ENCODE measurements at places on chromosomes 5 and 9.

- DNase-seq, result no peak
These were observed 41.1 kb downstream of the PTPRD start for GRCh38 chr9:10571699-10572098.

GRCh38 chr5:73118391-73118973 is 1.9 kb upstream of the TMEM171 start:
- no peak for DNase-seq

DNA sequence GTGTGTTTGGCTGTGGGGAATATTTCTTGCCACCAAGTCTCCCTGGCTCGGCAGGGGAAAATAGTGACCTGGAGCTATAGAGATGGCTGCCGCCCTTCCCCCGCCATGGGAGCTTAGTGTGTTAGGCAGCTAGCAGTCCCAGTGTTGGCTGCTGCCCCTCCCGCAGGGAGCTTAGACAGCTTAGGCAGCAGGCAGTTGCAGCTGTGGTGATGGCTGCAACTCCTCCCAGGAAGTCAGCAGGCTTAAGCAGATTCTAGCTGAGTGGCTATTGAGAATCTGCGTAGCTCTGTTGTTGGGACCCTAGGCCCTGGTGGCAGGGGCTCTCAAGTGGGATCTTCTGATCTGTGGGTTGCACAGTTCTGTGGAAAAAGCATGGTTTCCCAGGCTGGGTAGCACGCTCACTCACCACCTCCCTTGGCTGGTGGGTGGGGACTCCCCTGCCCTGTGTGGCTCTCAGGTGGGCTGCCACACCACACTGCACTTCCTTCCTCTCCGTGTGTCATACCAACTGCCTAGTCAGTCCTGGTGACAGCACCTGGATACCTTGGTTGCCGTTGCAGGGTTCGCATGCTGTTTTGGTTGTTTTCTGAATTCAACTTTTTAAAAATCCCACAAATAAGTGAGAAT is 9.3 kb downstream of the OR1N2 start:
- peak; percentile 78 for DNase-seq

DNA sequence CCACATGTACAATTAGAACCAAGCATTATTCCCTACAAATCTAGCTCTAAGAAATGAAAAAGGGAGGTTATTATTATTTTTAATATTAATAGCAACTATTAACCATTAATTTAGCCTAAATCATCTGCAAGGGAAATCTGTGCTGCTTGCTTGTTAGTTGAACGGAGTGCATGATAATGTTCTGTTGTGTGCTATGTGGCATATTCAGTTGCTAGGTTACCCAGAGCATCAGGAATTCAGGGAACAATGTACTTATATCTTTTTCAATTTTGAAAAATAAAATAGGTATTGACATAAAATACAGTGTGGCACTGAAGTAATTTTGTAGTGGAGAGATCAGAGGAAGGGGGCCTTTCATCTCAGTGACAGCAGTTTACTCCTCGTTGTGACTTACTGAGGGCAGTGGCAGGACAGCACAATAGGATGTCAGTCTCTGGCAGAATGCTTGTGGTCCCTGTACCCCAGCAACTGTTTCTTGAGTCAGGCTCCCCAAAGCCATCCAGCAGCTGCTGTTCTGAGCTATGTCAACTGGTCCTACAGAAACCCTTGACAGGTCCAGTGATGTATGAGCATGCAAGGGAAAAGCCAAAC is 173.6 kb downstream of the TMEM161B start:
- no peak for DNase-seq

GRCh38 chr5:124908581-124909451 is 162.4 kb upstream of the ZNF608 start:
- DNase-seq, result no peak

- no peak for DNase-seq
These were observed 284.7 kb upstream of the IRX2 start for GRCh38 chr5:3036041-3036788.

- DNase-seq, result no peak
These were observed 10.3 kb downstream of the CNOT8 start for GRCh38 chr5:154868702-154869101.

GRCh38 chr5:139742173-139742903 is 53.3 kb upstream of the PSD2 start:
- no peak for DNase-seq

GRCh38 chr9:116309900-116310611 is 156.5 kb downstream of the PAPPA start:
- no peak for DNase-seq

DNA sequence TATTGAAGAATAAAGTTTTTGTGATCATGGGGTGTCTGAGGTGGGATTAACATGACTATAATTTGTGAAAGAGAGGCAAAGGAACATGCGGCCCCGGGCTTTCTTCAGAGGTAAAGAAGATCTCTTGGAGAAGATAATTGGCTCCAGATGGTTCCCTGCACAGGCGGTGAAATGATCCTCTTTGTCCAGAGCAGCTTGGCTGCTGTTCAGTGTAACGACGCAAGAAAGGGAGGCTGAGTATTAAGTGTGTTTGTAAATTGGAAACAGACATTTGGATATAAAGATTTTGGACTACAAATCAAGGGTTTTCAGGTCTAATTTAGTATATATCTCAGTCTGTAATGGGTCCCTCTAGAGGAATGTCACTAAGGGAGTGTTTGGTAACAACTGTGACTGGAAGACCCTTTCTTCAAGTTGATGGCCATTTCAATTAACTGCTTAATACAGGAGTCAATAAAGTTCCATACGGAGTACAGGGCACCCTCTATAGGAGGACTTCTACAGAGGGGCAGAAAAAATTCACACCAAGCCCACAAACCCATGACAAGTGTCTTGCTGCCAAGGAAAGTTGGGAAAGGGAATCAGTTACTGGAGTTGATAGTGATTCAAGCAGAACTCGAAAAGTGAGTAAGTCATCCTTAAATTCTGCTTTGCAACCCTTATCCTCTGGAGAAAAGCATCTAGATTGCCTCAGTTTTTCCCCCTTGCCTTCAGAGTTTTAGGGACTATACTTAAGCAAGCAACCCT is 4.1 kb downstream of the EQTN start:
- no peak for DNase-seq

DNA sequence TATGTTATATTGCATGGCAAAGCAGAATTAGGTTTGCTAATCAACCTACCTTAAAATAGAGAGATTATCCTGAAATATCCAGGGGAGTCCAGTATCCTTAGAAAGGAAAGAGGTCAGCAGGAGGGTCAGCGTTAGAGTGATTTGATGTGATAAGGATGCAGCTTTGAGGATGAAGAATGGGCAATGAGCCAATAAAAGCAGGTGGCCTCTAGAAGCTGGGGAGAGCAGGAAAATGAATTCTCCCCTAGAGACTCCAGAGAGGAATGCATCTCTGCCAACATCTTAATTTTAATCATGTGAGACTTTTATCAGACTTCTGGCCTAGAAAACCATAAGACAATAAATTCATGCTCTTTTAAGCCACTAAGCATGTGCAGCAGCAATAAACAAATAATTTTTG is 65.7 kb upstream of the SYK start:
- DNase-seq, result no peak

GRCh38 chr9:32584784-32585183 is 11.8 kb upstream of the NDUFB6 start:
- DNase-seq, result no peak

- DNase-seq, result no peak
These were observed 69.0 kb downstream of the UBE2R2 start for GRCh38 chr9:33885948-33886347.

DNA sequence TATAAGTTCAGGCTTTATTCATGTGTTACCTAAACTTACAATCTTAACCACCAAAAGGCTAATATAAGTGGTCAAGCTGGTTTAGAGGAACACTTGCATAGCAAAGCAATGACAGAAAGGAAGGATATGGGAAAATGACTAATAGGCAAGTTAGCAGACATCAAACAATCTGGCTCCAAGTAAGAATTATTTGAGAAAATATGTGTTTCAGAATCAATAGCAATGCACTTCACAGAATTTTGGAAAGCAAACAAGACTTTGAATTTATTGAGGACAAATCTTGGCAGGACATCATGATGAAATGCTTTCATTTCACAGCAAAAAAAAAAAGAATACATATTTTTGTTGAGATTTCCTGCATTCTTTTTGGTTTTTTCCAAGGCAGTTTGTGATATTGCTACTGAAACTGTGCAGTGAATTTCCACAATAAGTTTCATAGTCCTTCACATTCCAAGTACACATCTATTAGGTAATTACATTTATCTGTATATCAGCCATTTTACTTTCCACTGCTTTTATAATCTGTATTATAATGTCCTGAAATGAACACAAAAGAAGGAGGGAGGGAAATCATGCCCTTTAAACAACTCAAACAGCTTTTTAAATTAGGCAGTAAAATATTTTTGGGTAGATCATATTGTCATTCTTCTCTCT is 417.9 kb downstream of the NR2F1-AS1 start:
- no peak for DNase-seq
